Nucleus accumbens (tissue), 56 donors: ENCODE measurements at places on chromosomes 7 and 10.

DNA sequence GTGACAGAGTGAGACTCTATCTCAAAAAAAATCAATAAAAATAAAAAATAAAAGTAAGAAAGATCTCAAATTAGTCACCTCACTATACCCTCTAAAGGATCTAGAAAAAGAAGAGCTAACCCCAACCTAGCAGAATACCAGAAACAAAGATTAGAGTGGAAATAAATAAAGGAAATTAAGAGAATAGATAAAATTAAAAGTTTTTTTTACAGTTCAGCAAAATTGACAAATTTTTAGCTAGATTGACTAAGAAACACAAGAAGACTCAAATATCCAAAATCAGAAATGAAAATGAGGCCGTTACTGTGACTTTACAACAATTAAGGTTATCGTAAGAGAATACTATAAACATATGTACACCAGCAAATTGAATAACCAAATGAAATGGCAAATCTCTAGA lies 29.1 kb downstream of the KCTD7 start:
- no peak for DNase-seq

DNA sequence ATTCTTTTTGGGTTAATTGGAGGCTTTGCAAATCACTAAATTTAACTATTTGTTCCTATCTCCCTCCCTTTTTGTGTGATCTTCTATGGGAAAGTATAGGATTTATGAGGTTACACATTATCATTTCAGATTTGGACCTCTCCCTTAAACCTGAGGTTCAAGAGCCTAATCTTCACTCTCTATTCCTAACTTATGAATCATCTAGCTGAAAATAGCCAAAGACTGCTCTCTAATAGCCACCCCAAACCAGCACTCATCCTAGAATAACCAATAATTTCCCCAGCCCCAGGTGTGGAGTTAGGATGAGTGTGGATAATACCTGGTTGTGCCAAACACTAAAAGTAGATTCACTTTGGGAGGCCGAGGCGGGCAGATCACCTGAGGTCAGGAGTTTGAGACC lies 499.2 kb downstream of the GFRA1 start:
- DNase-seq = no peak

DNA sequence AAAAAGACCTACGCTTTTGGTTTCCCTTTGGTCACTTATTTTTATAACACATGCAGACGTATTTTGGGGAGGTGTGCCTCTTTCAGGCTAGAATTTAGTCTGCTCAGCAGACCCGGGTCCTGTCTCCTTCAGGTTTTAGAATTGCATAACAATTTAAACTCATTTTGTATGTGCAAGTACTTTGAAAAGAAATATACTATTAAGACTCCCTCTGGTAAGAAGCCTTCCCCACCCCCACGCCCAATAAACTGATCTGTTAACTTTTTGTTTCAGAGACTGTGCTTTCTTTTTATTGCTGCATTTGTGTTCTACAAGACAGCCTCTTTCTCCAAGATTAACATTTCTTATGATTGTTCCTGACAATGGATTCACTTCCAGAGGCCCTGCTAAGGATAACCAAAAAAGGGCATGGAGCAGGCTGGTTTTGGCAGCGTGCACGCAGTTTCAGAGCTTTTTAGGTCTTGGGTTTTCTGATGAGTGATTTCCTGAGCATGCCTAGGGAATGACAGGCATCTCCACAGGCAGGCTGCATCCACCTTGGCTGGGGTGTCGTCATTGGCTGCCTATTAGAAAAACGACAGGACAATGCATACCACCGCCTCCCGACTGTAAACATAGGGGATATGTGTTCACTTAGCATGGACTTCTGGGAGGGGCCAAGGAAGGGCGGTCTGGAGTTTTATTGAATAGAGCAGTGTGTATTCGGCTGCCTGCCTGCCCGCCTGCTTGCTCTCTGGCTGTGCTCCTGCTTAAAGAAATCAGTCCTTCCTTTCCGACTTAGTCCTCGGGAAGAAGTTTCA lies at the start of gene CALD1:
Gene CALD1, plus strand, starts transcription at position 694 of the 800 bp plus-strand sequence. CDS start 88,100 bp downstream, outside the sequence.
- DNase-seq = no peak

DNA sequence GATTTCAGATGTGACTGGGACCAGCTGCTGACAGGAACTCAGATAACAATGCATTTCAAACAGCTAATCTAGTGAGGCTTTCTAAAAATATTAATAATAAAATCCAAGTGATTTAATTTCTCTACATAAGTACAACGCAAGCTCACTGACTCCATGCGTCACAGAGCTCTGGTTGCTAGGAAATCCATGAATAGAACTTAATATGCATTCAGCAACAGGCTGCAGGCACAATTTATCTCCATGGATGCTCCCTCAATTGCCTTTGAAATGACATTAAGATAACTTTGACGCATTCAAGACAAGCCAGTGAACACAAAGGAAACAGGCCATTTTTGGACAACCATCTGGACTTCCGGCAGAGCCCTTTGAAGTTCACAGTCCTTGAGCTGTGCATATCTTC lies 118.7 kb upstream of the COL1A2 start:
- DNase-seq = no peak

DNA sequence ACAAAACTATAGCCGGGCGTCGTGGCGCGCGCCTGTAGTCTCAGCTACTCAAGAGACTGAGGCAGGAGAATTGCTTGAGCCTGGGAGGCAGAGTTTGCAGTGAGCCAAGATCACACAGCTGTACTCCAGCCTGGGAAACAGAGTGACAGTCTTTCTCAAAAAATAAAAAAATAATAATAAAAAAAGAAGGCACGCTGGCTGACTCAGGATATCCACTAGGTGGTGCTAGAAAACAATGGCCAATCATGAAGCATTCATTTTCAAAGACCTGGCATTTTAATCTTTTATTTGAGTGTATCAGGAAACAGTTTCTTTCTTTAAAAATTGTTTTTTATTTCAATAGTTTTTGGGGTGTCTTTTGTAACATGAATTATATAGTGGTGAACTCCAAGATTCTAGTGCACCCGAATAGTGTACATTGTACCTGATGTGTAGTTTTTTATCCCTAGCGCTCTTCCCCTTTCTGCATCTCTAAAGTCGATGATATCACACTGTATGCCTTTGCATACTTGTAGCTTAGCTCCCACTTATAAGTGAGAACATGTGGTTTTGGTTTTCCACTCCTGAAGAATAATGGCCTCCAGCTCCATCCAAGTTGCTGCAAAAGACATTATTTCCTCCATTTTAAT lies 88.6 kb downstream of the LYZL1 start:
- DNase-seq = no peak

DNA sequence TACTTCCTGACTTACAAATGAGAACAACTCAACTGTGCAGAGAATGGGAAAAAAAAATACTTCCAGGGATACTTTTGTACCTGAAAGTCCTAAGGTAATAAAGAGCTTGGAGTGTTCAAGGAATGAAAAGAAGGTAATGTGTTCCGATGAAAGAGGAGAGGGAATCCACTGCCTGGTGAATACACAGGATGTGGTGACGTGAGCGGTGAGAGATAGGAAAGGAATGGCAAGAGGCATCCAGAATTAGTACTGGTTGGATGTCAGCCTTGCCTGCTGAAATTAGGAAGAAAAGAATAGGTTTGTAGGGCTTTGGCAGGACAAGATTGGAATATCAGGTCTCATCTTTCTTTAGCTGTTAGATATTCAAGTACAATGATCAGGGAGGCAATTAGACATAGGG lies 347.7 kb downstream of the POM121L12 start:
- no peak for DNase-seq

DNA sequence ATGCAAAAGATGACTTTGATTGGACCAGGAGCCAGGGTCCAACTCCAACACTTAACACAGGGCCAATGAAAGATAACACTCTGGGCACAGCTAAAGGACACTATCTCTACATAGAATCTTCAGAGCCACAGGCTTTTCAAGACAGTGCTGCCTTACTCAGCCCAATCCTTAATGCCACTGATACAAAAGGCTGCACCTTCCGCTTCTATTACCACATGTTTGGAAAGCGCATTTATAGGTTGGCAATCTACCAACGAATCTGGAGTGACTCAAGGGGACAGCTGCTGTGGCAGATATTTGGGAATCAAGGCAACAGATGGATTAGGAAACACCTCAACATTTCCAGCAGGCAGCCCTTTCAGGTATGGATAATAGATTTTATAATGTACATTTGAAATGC lies 160.7 kb downstream of the MALRD1 start:
- no peak for DNase-seq

DNA sequence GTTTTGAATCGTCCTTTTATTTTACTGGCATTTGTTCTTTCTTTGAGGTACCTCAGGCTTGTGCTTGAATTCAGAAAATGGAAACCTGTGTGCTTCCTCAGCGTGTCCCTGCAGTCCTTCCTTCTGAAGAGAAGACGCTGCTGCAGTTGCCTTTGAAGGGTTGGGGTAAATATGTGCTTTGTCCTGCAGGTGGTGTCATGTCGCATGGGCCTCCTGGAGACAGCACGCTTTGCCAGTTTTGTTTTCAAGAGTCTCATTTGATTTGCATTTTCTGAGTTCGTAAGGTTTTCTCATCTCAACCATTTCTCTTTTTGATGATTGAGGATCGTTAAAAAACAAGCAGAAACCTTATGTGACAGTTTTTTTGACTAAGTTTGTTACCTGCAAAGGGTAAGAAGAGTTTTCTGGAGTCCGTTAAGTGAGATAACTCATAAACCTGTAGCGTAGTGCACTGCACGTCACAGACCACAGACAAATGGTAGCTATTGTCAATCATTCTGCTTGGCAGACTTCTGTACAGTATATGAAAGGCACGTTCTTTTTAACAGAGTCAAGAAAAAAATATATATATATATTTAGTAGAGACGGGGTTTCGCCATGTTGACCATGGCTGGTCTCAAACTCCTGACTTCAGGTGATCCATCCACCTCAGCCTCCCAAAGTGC lies 57.0 kb downstream of the CDC123 start:
- no peak for DNase-seq

GRCh38 chr7:94394109-94394436 lies 622 bp upstream of the COL1A2 start:
- no peak for DNase-seq

GRCh38 chr10:75592151-75592787 lies 160.8 kb downstream of the LRMDA start:
- DNase-seq = no peak

GRCh38 chr10:116849248-116850057 lies at the start of gene ENO4:
Gene ENO4, plus strand, starts transcription at chr10:116849499. Its CDS starts 68 bp downstream, at chr10:116849567.
- peak; percentile 66 for DNase-seq

- no peak for DNase-seq
Observed at GRCh38 chr10:15213461-15213861, 45.0 kb upstream of the NMT2 start.

- DNase-seq = no peak
Observed at GRCh38 chr10:80207768-80208370, 2.5 kb upstream of the ANXA11 start.

- no peak for DNase-seq
Observed at GRCh38 chr10:73469579-73469978, 26.2 kb downstream of the PPP3CB start.

DNA sequence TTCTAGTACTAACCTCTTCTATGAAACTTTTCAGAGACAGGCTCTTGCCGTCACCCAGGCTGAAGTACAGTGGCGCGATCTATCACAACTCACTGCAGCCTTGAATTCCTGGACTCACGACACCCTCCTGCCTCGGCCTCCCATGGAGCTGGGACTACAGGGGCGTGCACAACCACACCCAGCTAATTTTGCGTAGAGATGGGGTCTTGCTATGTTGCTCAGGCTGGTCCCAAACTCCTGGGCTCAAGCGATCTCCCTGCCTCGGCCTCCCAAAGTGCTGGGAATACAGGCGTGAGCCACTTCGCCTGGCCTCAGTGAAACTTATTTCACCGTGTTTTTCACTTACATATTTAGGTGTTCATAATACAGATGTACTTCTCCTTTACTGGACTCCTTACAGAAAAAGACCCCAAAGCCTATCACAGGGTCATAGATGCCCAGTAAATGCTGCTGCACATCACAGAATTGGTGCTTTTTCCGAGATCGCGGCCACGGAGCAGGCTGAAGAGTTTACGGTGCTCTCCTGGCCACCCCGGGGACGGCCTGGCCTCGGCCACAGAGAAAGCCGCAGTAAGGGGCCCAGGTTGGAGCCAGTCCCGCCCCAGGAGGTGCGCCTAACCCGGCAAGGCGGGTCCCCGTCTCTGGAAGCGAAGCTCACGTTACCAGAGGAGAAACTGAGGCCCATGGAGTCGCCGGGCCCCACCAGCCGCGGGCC lies 595 bp downstream of the TBL2 start:
- DNase-seq = no peak

DNA sequence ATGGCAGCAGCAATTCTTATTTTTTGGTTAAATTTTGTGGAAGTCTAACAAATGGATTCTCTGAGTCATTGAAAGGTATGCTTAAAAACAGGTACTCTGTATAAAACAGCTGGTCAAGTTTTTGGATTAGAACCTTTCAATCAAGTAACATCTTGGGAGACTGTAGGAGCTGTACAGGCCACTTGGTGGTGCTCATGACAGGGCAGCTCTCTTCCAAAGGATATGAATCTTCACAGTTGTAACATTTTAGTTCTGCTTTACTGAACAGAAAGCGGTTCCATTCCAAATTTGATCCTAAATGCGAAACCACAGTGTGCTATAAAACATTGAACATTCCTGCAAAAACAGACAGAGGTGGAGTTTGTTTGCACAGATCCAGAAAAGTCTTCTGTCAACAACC lies 44.5 kb upstream of the AGR3 start:
- DNase-seq = no peak

DNA sequence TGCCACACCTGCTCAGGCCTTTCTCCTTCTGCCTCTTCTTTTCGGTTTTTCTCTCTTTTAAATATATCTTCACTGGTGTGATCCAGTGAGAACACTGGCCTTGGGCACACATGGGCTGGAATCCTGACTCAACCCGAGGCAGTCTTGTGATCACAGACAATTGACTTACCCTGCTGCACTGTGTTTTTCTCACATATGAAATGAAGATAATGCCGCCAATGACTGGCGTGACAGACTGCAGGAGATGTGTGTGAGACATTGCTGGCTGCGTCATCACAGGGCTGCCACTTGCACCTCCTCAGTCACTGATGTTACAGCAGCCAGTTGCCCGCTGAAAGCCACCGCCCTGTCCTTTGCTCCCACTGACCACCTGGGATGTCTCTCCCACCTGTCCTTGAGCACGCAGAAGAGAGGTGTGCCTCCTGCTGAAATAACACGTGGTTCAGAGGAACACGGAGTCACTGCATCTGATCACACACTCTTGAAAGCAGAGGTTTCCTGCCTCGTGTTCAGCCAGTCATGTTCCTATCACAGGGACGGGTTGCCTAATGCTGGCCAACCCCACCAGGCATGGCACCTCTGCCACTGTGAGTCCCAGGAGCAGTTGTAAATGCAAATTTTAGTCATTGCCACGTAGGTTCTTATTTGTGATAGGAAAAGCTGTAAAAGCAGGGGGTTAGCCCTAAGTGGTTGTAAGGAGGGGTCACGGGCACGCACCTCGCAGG lies 124.6 kb upstream of the LANCL2 start:
- DNase-seq = no peak

GRCh38 chr7:110168010-110168409 lies 922.9 kb upstream of the LRRN3 start:
- no peak for DNase-seq
